Stimulated activated CD8-positive, alpha-beta memory T cell treated with anti-CD3 and anti-CD28 coated beads, Interleukin-2, amount 100 ng/mL, for 1 hour (primary cell): ENCODE measurements at places on chromosomes 2 and 18.
A peak's percentile ranks its signal among the peaks of the same experiment; 100 is the strongest.

DNA sequence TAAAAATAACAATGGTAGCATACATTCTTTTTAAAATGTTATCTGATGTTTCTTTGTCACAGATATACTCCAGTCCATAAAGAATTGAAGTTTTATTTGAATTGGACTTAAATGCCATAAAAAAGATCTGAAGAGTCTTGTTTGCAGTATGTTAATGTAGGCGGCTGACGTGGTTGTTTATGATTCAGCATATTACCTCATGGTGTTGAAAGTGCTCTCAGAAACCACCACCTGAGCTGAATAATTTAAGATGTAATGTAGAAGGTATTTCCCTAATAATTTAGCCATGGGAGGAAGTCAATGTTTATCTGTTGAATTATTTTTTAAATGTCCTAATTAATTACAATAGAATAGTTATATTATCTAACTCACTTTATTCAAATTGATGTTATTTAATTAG is 58.6 kb upstream of the CHN1 start:
- DNase-seq: no peak

GRCh38 chr18:43744960-43745745 is 467.9 kb upstream of the SYT4 start:
- no peak for DNase-seq

GRCh38 chr2:232076272-232076671 is 114.8 kb downstream of the DIS3L2 start:
- no peak for DNase-seq

DNA sequence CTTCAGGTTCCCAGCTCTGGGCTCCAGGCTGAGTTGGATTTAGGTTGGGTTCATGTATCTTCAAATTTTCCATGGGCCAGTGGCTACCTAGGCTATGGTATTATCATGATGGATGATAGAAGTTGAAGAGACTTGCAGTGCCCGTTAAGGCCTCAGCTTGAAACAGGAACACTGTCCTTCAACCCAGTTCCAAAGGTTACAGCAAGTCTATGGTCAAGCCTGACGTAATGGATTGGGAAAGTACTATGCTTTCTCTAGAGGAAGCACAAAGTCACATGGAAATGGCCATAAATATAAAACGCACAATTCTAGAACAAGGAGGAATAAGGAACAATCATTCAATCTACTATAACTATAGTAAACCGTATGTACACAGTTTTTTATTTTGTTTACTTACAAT is 593.2 kb downstream of the ZEB2 start:
- no peak for DNase-seq

- no peak for DNase-seq
Measured at GRCh38 chr2:183034806-183035205, 3.5 kb downstream of the NCKAP1 start.

DNA sequence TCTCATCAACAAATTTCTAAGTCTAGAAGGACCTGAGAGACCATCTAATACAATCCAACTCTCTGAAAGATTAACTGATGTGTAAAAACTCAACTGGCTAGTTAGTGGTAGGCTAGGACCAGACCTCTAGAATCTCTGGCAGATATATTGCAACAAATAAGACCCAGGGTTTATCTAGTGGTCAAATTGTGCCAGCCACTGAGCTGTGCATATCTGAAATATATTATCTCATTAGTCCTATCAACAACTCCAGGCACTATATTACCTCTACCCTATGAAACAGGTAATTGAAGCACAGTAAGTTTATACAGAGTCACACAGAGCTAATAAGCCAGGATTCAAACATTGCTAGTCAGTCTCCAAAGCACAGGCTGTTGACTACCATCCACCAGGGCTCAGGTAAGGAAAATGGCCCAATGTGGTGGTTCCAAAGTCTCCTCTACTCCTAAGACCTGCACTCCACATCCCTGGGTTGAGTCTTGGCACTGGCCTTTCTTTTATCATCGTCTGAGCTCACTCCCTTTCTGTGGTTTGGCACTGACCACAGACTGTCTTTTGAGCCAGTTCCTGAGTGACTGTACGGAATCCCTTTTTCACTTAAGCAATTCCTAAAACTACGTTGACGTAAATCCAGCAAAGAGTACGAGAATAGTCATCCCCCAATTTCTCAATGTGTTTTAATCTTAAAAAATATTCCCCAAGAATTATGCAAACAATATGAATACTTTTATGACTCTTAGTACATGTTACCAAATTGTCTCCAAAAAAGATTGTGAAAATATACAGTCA is 11.9 kb upstream of the PID1 start:
- no peak for DNase-seq

- no peak for DNase-seq
Measured at GRCh38 chr18:31598021-31598805, 6.5 kb downstream of the TTR start.

DNA sequence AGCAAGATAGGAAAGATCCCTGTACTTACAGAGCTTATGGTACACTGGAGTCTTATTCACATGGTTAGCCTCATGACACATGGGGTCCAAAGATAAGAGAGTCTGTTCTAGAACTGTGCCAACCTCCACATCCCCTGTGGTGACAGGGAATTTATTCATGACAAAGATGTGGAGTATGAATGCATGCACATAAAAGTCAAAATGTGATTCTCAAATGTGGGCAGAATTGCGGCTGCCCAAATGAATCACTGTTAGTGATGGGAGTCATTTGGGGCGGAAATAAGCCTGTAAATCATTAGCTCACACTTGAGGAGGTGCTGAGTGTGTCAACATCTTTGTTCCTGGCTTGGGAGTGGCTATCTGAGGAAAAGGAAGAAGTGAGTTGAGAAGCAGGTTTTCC is 560.6 kb downstream of the SLC4A3 start:
- no peak for DNase-seq

DNA sequence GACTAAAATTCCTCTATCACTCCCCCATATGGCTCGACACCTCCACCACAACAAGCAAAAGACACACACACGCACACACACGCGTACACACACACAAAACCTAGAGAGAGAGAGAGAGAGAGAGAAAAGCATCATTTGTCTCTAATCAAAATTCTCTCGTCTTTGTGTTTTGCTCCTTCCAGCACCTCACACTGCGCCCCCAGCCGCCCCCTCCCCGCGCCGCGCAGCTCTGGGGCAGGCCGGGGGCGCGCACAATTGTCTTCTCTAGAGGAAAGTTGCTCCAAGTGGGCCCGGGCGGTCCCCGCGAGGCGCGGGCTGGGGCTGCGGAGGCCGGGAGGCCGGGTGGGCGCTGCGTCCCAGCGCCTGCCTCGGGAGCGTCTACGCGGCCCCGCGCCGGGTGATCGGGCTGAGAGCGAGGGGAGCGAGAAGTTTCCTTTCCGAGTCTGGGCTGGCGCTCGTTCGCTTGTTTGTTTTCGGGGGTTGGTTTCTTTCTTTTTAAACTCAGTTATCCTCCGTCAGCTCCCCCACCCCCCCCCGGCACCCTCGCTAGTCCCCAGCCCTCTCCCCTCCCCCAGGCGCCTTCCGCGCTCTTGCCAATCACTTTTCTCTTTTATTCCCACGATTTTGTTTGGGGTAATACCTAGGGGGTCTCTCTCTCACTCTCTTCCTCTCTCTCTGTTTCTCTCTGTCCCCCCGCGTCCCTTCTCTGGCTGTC is 4.1 kb downstream of the ZEB2 start:
- DNase-seq: no peak

DNA sequence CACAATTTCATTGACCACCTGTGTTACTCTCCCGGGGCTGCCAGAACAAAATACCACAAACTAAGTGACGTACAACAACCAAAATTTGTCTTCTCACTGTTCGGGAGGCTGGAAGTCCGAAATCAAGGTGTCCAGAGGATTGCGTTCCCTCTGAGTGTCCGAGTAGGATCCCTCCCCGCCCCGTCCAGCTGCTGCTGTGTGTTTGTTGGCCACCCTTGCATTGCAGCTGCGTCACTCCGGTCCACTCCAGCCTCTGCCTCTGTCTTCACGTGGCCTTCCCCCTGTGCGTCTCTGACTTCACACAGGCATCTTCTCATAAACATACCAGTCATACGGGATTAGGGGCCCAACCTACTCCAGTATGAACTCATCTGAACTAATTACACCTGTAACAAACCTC is 251.8 kb upstream of the SMIM21 start:
- no peak for DNase-seq

GRCh38 chr2:171706152-171706803 is 19.0 kb downstream of the DYNC1I2 start:
- no peak for DNase-seq

DNA sequence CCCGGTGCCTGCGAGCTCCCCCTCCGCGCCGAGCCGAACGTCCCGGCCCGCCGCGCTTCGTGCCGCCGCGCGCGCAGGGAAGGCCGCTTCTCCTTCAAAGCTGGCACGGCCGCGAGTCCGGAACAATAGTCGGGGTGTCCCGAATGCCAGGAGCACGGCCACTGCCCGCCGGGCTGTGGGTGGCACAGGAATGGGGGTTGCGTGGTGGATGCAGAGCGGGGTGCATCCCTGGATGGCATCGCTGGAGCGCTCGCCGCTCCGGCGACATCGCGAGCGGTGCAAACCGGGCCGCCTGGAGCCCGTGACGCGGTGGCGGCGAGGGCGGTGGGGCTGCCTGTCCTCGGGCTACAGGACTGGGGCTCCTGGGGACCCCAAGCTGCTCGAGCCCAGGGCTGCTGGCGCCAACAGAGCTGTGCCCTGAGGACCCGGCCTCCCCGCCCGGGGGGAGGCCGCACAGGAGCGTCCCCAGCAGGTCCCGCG is 1.1 kb upstream of the SATB2 start:
- DNase-seq: no peak

- no peak for DNase-seq
Measured at GRCh38 chr2:75416420-75417342, 144.1 kb downstream of the EVA1A start.

DNA sequence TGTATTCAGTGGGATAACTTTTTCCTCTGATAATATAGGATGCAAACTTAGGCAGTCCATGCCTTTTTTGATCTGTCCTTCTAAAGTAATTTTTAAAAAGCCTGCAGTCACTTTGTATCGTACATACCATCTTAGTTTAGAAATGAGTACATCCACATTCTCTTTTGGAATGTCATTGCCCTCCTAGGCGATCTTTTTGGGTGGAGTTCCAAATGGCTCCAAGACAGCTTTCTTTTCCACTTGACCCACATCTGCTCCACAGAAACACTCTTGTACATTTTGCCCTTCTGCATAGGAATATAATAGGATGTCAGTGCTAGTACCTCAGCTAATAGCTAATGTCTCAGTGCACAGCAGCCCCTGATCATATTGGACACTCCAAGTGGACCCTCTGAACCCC is 21.8 kb upstream of the HTR2B start:
- DNase-seq: no peak

DNA sequence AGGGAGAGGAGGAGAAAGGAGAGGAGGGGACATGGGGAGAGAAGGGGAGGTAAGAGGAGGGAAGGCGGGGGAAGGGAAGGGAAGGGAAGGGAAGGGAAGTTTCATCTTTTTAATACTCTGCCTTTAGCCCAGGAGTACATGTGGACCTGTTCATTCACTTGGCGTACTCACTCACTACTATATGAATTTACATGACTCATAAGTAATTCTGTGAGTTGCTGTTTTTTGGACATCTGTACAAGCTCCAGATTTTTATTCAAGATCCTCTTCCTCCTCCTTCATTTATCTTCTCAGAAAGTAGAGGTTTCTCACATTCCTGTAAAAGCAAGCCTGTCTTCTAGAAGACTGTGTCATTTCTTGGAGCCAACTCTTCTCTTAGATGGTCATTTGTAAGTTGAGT is 84.6 kb downstream of the RDH14 start:
- DNase-seq: no peak

- no peak for DNase-seq
Measured at GRCh38 chr2:101534149-101534611, 59.3 kb upstream of the RFX8 start.

GRCh38 chr2:190583507-190584337 is 49.2 kb upstream of the NEMP2 start:
- DNase-seq: no peak

DNA sequence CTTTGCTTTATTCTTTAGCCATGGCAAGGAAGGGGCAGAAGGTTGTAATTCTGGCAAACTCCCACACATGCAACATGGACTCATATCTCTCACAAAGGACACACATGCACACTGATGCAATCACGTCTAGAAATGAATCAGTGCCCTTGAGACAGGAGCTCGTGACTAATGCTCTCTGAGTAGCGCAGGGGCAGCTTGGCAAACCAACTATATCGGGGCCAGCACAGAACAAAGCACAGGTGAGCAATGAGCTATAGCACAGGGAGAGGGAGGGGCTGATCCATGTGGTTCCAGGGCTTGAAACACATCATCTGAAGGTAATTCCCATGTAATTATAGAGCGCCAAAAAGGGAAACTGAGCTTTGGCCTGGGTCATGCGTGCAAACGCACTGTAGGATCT is 165.2 kb upstream of the KLF7 start:
- DNase-seq: no peak

GRCh38 chr18:52401236-52401635 is 61.2 kb downstream of the DCC start:
- no peak for DNase-seq

DNA sequence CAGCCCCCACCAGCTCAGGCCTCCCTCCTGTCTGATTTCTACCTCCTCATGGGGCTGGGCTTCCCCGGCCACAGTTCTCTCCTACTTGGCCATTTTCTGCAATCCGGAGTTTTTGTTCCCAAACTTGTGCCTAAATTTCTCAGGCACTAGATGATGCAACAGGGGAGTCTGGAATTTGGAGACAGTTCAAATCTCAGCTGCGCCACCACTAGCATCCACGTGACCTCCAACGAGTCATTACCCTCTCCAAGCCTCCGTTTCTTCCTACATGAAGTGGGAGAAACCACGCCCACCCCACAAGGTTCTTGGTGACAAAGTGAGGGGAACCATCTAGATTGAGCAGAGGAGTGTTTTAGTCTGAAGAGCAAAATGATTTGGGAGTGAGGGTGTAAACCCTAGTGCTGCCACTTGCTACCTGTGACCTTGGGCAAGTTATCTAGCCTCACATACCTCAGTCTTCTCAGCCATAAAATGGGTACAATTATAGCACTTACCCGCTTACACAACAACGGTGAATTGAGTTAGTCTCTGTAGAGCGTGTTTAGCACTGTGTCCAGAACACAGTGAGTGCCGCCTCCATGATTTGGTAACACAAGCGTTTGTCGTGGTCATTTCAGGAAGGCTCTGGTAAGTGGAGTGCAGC is 61.4 kb upstream of the ASAP2 start:
- DNase-seq: no peak

DNA sequence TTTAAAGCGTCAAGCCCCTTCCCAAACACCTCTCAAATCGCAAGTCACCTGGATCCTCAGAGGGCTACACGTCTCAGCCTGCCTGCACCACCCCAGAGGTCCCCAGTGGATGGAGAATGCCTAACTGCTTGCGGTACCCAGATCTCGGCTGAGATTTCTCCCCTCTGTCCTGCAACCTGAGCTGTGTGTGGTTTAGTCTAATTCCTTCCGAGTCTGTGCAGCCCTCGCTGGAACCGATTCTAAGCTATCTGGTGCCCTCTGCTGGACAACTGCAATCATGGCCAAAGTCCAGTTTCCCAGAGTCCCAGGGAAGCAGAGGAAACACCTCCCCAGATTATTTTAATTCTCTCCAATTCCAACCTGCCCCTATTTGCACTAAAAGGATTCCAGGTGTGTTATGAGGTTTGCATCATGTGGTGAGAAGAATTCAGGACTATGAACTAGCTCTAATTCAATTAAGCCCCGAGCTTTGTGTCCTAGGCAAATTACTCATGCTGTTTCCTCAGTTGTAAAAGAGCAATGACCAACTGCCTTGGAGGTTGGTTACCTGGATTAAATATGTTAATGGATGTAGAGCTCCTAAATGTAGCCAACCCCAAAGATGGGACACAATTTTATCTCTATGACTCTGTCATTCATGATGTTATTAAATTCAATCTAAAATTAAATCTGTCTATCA is 276.1 kb upstream of the NCKAP5 start:
- peak; percentile 5 for DNase-seq
